ENCODE measurements at places on chromosomes 5 and 9.
A peak's percentile ranks its signal among the peaks of the same experiment; 100 is the strongest.

DNA sequence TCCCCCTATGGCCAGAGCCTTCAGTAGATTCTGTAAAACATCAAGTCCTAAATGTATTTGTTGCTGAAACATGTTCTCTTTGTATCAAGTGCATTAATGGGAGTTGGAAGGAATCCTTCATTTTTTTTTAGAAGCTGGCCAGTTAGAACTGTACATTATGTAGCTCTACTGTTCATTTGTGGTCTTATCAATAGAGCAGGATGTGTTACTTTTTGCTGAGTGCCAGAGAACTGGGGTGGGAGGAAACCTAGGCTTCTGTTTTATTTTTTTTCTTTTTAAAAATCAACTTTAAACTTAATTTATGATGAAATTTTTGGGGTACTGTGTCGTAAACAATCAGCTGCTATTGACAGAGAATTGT, 5.1 kb downstream of the PIP5K1B start:
- DNase-seq = no peak

DNA sequence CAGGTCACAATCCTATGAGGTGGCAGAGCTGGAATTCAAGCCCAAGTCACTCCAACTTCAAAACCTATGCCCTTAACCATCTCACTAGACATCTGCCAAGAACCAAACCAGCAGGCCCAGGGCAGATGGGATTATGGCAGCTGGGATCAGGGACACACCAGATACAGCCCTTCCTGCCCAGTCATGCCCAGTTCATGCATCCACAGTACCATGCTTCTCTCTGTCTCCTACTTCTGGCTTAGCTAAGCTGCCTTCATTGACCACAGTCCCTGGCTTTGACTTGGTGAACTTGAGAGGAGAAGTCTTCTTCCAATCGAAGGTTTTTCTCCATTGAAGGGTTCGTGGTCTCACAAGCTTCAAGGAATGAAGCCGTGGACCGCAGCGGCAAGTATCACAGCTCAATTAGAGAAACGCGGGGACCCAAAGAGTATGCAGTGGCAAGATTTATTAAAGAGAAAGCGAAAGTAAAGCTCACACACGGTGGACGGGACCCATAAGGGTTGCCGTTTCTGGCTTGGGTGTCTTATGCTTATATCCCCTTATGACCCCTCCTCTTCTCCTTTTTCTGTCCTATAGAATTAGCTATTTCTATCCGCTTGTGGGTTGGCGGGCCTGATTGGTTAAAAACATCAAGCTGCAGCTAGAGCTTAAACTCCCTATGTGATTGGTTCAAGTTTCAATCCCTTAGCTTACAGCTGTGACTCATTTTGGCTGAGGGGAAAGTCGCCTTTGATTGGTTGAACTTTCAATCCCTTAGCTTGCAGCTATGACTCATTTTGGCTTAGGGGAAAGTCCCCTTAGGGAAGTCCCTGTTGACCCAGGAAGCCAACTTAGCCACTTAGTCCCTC, 101.2 kb downstream of the TRIM36 start:
- no peak for DNase-seq

DNA sequence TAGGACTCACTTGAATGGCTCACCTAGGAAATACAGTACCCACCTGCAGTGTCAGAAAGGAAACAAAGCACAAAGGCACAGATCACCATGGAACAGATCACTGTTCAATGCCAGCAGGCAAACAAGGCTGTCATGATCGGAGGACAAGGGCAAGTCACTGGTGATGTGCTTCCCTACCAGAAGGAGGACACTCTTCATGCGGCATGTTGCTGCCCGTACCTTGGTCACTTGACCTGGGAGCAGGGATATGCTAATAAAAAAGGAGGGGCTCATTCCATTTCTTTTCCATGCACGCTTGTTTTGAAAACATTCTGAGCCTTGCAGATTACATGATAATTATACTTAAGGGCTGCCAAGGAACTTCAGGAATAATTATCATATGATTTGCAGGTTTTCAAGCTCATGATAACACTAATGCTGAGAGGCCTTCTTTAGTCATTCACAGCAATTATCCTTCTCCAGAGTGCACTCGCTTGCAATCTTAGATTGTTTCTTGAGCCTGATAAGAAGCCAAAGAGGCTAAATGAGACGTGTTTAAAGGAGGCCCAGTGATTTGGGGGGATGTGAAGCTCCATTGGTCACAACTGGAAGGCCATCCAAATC, 36.1 kb upstream of the STARD4 start:
- DNase-seq = no peak

DNA sequence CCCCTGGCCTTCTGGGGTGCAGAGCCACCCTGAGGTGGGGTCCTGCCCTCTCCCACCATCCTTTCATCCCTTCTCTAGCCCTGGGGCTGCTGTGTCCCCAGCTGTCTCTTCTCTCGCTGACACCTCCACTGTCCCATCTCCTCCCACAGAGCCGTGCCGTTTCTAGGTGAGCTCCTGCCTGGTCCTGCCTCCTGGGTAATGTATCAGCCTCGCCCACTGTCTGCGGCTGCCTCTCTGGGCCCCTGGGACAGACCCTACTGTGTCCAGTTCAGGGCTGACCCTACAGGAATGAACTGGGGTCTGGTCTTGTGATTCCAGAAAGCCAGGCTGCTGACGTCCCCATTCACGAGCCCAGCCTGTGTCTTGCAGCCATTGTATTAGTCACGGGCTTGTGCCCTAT, 4.1 kb downstream of the PAEP start:
- no peak for DNase-seq

DNA sequence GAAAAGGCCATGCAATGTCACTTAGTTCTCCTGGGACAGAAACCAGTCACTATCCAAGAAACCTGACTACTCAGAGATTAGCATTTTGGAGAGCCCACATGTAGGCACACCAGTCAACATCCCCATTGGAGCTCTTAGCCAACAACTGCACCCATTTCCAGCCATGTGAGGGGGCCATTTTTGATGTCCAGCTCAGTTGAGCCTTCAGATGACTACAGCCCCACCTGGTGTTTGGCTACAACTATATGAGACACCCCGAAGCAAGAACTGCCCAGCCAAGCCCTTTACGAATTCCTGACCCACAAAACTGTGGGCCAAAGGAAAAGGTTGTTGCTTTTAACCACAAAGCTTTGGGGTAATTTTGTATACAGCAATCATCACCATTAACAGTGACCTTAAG, 300.1 kb downstream of the ASTN2 start:
- no peak for DNase-seq

GRCh38 chr5:168972731-168973130, 328.2 kb downstream of the SLIT3 start:
- DNase-seq = no peak

DNA sequence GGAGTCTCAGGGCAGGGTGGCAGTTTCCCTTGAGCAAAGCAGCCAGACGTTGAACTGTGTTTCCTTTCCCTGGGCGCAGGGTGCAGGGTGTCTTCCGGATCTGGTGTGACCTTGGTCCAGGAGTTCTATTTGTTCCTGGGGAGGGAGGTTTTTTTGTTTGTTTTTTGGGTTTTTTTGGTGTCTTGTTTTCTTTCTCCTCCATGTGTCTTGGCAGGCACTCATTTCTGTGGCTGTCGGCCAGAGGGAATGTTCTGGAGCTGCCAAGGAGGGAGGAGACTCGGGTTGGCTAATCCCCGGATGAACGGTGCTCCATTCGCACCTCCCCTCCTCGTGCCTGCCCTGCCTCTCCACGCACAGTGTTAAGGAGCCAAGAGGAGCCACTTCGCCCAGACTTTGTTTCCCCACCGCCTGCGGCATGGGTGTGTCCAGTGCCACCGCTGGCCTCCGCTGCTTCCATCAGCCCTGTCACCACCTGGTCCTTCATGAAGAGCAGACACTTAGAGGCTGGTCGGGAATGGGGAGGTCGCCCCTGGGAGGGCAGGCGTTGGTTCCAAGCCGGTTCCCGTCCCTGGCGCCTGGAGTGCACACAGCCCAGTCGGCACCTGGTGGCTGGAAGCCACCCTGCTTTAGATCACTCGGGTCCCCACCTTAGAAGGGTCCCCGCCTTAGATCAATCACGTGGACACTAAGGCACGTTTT, 3.5 kb upstream of the PHYHD1 start:
- peak; percentile 76 for DNase-seq

DNA sequence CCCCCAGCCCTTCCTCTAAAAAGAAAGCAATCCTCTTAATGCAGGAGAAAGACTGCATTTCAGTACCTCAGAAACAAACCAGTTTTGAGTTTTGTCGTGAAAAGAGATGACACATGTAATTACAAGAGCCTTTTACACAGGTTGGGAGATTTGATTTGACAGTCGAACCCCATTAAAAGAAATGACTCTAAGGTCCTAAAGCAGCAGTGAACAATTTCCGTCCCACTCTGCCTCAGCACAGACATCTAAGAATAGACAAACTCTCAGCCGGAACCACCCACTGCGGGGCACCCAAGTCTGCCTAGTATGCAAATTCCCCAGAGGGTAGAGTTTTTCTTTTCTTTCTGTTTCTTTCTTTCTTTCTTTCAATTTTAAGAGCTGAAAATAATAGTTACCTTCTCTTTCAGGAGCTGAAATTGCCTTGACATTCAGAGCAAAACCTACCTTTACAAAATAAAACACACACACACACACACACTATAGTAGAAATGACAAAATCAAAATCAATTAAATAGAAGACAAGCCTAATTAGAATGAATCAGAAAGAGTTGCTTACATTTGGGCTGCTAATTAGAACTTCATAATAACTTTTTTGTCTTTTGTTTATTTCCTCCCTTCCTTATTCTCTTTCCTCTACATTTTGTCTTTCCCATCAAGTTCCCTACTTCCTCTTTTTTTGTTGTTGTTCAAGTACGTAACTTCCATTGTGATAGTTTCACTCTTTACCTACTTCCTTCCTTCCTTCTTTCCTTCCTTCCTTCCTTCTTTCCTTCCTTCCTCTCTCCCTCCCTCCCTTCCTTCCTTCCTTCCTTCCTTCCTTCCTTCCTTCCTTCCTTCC, 65.1 kb downstream of the BASP1 start:
- peak; percentile 36 for DNase-seq

- no peak for DNase-seq
Observed at GRCh38 chr9:112694706-112695555, 23.0 kb downstream of the INIP start.

DNA sequence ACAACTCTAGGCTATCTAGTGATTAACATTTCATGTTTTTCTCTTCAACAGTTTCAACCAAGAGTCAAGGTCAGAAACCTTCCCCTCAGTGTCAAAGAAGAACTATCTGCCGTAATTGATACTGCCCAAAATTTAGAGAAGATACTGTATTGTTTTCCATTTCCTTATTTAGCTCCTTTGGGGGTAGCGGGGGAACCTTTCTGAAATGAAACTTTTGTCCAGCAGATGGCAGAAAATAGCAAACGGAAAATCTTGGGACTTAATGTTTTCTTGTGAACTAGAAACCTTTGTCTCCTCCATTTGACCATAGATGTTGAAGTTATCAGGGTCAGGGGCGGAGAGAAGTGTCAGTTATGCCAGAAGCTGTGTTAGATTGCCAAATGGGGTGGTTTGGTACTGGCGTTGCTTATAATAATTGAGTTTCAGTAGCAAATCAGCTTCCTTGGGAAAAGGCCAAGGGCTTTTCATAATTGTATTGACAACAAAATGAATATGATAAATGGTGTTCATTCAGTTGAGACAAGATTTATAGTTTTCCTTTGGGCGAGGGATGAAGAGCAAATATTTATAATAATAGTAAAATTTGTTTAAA, 101.7 kb upstream of the TLX3 start:
- peak; percentile 44 for DNase-seq

DNA sequence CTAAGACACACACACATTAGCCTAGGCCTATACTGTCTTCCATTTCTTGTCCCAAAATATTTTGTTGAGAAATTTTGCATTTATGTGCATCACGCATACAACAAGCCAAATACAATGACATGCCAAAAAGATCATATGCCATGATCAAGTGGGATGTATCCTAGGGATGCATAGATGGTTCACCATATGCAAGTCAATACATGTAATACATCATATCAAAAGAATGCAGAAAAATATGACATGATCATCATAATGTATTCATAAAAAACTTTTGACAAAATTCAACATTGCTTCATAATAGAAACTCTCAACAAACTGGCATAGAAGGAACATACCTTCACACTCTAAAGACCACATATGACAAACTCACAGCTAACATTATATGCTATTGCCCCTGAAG, 5.8 kb upstream of the FAM81B start:
- DNase-seq = no peak

DNA sequence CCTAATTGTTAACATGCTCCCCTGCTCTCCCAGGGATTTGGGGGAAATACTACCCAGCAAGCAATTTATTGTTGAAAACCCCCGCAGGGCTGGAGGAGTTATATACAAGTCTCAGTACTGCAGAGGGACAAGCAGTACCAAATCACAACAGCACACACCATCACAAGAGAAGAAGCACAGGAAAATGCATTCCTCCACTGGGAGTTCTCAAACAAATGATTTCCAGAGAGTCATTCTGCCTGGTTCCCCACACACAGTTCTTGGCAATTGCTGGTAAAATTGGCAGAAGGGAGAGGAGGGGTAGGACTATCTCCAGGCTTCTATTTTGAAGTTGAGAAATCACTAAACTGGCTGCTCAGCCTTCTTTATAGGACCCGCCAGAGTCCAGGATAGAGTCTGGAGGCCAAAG, 16.8 kb downstream of the SIL1 start:
- DNase-seq = no peak

DNA sequence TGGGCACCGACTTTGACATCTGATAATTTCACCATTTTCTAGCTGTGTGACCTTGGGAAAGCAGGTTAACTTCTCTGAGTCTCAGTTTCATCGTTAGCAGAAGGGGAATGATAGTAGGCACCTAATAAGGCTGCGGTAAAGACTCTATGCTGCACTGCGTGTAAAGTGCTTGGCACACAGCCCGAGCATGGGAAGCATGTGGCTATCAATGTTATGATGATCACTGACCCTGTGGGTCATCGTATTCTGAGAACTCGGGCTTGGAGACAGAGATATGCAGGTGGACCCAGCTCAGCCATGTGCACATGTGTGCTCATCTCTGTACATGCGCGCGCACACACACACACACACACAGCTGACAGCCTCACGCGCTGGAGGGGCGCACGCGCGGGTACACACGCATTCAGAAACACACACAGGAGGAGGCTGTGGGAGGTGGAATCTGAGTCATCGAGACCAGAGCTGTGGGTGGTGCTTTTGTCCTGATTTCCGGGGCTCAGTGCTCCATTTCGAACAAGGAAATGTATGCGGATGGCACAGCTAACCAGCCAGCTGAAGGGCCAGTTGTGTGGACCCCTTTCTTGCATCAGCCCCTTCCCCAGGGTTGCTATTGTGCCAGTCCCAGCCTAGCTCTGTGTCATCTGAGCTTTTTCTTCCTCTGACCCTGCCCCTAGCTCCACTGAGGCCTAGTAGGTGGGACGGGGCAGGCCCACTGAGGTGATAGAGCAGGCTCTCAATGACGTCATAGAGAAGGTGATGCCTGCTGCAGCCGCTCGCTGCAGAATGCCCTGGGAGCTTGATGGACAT, 11.1 kb upstream of the ARAP3 start:
- no peak for DNase-seq

DNA sequence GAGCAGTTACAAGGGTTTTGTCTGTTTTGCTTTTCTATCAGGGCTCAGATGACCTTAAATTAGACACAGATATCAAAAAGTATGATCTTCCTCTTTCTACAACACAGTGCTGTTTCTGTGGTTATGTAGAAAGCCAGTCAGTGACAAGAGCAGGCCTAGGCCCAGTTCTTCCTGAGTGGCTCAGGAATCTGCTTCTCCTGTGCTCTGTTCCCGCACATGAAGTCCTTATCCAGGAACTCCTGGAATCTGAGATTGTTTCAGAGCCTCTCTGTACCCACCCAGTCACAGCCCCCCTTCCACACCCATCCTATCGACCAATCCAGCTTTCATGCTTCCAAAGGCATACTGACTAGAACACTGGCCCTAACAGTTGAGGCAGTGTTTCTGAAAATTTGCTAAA, 40.4 kb upstream of the SMU1 start:
- no peak for DNase-seq

GRCh38 chr9:89635816-89636215, 31.0 kb downstream of the GADD45G start:
- DNase-seq = no peak

All from pons (tissue), 1 donor.